ENCODE measurements at places on chromosomes 6 and 20. TPM values are rescaled to one million over a fixed set of nuclear protein-coding genes. Genes with fewer than 3 reads are reported as not detected.
A peak's percentile ranks its signal among the peaks of the same experiment; 100 is the strongest.

DNA sequence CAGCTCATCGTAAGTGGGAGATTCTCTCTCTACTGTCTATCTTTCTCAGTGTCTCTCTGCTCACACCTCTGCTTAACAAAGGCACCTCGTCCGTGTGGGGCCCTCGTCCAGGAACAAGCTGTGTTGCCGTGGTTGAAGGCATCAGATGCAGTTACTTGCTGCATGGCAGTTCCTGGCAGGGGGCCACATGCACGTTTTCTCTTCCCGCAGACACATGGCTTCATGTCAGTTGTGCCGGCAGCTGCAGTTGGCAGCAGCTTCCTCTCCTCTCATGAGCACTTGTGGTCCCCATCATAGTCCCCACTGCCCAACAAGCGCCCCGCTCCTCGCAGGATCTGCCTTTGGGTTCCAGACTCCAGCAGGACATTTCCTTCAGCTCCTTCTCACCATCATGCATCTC is 7.1 kb upstream of the AFDN start:
- no peak overlapping the region for H3K4me3 ChIP-seq
- H3K27me3 ChIP-seq: peaks cover 74% of the 10 kb centered on the region
- H3K4me1 ChIP-seq: peaks cover 3% of the 10 kb centered on the region
- H3K36me3 ChIP-seq: no peaks in the 10 kb centered on the region
- H3K27ac ChIP-seq: no peak overlapping the region
- DNase-seq: no peak

- no peaks in the 10 kb centered on the region for H3K27me3 ChIP-seq
- no peaks in the 10 kb centered on the region for H3K36me3 ChIP-seq
- H3K4me1 ChIP-seq: no peaks in the 10 kb centered on the region
- DNase-seq: no peak
- no peak overlapping the region for H3K27ac ChIP-seq
Measured at GRCh38 chr6:120112980-120113379, 763.4 kb upstream of the MAN1A1 start.

- no peaks in the 10 kb centered on the region for H3K4me1 ChIP-seq
- peaks cover 5% of the 10 kb centered on the region for H3K27me3 ChIP-seq
- no peak overlapping the region for H3K4me3 ChIP-seq
- H3K36me3 ChIP-seq: no peaks in the 10 kb centered on the region
- no peak for DNase-seq
Measured at GRCh38 chr6:17349427-17349826, 44.0 kb upstream of the CAP2 start.

The CST2 gene
- total RNA-seq: not detected

DNA sequence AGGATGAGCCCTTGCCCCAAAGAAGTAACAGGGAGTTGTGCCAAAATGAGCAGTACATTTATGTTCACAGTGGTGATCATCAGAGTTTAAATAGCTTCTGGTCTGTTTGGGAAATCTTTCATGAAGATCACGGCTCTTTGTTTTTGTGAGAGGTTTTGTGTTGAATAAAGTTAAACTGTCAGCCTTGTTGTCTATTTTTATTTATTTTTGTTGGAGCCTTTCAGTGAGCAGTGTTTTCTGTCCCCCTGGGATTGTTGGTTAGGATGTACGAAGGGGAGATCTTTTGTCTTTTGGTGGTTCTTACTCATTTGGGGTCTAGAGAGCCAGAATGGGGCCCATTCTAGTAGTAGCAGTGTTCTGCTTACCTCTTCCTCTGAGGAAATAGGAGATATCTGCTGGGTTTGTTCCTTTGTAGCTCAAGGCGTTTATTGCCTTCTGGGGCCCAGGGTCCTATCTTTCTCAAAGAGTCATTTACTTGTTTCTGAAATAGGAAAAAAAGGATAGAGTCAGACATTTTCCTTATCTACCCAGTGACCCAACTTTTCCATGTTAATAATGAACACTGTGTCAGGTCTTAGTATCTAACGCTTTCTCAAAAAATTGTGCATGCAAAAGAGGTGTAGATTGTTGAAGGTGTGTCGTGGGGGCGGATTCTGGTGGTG is 157.4 kb downstream of the JARID2 start:
- peaks cover 7% of the 10 kb centered on the region for H3K36me3 ChIP-seq
- no peak for DNase-seq
- peak overlapping the region; percentile 66 for H3K4me3 ChIP-seq
- H3K27me3 ChIP-seq: no peaks in the 10 kb centered on the region

GRCh38 chr6:47722194-47722593 is 23.8 kb downstream of the ADGRF4 start:
- no peak overlapping the region for H3K4me3 ChIP-seq
- peaks cover 7% of the 10 kb centered on the region for H3K27me3 ChIP-seq
- peaks cover 5% of the 10 kb centered on the region for H3K4me1 ChIP-seq
- no peak for DNase-seq
- H3K27ac ChIP-seq: no peak overlapping the region

- H3K27ac ChIP-seq: no peak overlapping the region
- no peaks in the 10 kb centered on the region for H3K27me3 ChIP-seq
- no peak overlapping the region for H3K4me3 ChIP-seq
Measured at GRCh38 chr6:37657112-37657886, 40.4 kb downstream of the MDGA1 start.

- no peak overlapping the region for H3K4me3 ChIP-seq
- H3K27me3 ChIP-seq: peaks cover 74% of the 10 kb centered on the region
- no peaks in the 10 kb centered on the region for H3K36me3 ChIP-seq
- no peak for DNase-seq
- peaks cover 5% of the 10 kb centered on the region for H3K4me1 ChIP-seq
- no peak overlapping the region for H3K27ac ChIP-seq
Measured at GRCh38 chr20:37907330-37907676, 4.4 kb downstream of the VSTM2L start.

The SPATS1 gene
- not detected for total RNA-seq

The SPDEF gene
- not detected for total RNA-seq

GRCh38 chr6:160275511-160276003 is 16.9 kb upstream of the SLC22A2 start:
- peaks cover 3% of the 10 kb centered on the region for H3K27me3 ChIP-seq
- H3K27ac ChIP-seq: no peak overlapping the region
- H3K4me3 ChIP-seq: no peak overlapping the region

- H3K4me1 ChIP-seq: no peaks in the 10 kb centered on the region
- H3K27me3 ChIP-seq: peaks cover 4% of the 10 kb centered on the region
- H3K4me3 ChIP-seq: no peak overlapping the region
- H3K36me3 ChIP-seq: no peaks in the 10 kb centered on the region
- DNase-seq: no peak
Measured at GRCh38 chr6:126293891-126294524, 45.9 kb upstream of the CENPW start.

DNA sequence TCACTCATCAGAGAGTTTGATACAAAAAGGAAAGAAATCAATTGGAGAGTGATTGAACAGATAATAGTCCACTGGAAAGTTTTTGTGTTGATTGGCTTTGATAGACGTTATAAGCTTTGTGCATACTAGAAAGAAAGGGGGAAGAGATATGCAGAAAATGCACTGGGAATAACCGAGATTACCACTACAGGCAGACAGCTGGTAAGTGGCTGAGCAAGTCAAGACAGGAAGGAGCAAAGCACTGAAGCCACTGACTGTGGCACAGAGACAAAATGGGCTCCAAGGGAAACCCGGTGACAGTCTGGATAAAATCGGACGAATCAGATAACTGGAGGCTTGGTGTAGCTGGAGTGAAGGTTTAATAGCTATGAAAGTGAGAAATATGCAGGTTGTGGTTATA is 209.0 kb downstream of the SIM1 start:
- DNase-seq: no peak
- no peak overlapping the region for H3K4me3 ChIP-seq
- peaks cover 4% of the 10 kb centered on the region for H3K4me1 ChIP-seq
- no peak overlapping the region for H3K27ac ChIP-seq
- H3K36me3 ChIP-seq: no peaks in the 10 kb centered on the region

The NFATC2 gene
- total RNA-seq: 31.0 TPM

The ERVFRD-1 gene
- total RNA-seq: not detected

GRCh38 chr6:149032599-149033405 is 284.7 kb upstream of the TAB2 start:
- H3K27ac ChIP-seq: peak overlapping the region; percentile 87
- no peaks in the 10 kb centered on the region for H3K27me3 ChIP-seq
- H3K36me3 ChIP-seq: peaks cover 7% of the 10 kb centered on the region
- H3K4me3 ChIP-seq: peak overlapping the region; percentile 65
- peak; percentile 67 for DNase-seq

DNA sequence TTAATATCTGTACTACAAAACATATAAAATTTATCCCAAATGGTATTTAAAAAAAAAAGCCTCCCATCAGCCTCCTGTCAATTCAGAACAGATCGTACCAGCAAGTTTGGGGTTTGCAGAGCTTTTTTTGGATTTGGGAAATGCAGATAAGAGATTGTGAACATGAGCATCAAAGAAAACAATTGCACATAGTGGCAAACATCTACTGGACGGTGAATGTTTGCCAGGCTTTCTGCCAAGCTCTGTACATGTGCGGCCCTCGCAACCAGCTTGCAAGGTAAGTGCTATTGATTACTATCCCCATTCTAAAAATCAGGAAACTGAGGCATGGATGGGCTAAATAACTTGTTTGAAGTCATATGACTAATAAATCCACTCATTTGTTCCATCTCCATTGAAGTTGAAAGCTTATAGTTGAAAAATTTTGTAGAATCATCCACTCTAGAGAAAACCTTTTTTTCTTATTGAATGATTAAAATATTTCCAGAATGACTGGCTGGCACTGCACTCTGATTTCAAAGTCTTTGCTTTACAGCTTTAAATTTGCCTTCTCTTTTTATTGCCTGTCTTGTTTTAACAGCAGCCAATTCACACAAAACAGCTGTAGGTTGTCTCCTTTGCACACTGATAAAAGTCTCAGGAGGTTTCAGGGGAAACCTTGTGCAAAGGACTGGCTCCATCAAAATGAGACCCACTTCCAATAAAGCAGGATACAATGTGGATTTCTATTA is 37.4 kb upstream of the SIRT5 start:
- H3K4me3 ChIP-seq: no peak overlapping the region
- no peak overlapping the region for H3K27ac ChIP-seq
- no peak for DNase-seq
- no peaks in the 10 kb centered on the region for H3K4me1 ChIP-seq
- no peaks in the 10 kb centered on the region for H3K36me3 ChIP-seq
